ENCODE measurements at places on chromosomes 12 and 14.
A peak's percentile ranks its signal among the peaks of the same experiment; 100 is the strongest.

DNA sequence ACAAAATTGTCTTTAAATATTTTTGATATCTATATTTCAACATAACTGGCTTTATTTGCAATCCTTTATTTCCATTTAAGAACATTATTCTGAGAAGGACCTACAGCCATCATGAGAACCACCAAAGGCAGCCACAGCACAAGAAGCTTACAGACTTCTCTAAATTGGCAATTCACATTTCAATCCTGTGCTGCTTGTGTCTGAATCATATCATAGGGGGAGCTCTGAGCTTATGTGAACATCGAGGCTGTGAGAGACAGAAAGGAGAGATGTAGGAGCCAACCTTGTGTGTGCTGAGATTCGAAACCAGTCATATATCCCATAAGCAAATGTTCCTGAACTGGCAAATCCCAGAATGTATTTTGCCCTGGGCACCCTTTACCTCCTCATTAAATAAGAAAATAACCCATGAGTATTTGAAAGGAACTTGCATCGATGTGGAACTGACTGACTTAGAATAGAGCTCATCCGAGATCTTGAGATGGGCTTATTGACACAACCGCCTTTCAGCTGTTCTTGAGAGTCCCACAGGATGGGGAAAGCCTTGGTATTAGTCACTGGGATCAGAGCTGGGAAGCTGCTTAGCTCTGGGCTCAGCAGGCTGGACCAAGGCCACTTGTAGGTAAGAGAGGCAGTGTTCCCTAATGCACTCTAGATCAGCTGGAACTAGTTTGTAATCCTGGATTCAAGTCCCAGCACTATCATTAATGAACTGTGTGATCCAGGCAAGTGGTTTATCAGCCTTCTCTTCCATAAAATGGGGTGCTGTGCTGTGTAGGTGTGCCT is 329.8 kb downstream of the CACNA1C start:
- DNase-seq: no peak

DNA sequence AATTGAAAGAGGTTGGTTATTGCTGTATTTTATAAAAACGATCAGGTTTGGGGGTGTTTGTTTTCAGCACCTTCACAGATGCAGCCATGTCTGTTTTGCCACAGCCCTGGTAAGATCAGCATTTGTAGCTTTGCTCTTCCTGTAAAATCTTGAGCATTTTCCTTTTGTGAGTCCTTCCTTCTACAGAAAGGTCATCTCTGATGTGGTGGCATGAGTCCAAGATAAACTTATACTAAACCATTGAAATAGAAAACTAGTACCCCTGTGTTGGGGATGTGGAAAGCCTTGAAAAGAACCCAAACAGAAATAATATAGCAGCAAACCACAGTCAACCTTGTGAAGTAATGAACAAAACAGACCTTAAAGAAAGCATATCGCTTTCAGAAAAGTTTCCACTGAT is 85.5 kb downstream of the TGFB3 start:
- no peak for DNase-seq

GRCh38 chr12:65902500-65902899 is 78.2 kb downstream of the HMGA2 start:
- no peak for DNase-seq

DNA sequence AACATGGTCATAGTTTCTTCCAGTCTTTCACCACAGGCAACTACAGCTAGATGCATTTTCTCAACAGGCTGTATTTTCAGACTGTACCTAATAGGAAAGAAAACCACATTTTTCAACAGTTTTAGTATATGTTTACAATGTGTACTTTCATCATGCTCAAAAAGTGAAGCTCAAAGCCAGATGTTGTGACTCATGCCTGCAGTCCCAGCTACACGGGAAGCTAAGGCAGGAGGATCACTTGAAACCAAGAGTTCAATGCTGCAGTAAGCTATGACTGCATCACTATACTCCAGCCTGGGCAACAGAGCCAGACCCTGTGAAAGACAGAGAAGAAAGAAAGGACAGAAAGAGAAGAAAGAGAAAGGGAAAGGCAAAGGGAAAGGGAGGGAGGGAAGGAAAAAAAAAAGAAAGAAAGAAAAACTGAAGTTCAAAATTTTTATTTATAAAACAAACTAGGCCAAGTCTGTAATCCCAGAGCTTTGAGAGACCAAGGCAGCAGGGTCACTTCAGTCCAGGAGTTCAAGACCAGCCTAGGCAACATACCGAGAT is 25.5 kb downstream of the GXYLT1 start:
- DNase-seq: no peak

DNA sequence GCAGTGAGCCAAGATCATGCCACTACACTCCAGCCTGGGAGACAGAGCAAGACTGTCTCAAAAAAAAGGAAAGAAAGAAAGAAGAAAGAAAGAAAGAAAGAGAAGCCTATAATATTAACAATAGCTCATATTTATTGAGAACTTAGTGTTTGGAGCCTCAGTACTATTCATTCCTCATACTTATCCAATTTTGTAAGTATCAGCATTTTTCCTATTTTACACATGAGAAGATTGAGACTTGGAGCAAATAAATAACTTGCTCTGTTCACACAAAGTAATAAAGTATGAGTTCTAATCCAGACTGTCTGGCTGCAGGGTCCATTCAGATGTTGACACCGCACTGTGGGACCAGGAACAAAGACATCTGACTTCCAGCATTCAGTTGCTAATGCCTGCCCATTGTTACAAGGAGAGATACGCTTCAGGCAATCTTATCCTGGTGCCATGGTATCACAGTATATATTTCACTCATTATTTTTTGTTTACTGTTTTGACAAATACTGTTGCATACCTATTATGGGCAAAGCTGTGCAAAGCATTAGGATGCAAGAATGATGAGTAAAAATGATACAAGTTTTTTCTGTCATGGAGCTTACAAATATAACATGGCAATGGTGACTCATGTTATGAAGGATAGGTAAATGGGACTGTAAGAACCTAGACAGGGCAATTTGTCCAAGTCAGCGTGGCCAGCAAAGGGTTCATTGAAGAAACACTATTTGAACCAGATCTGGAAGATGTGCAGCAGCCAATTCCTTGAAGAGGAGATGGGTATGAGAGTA is 21.4 kb upstream of the TMTC2 start:
- peak; percentile 15 for DNase-seq
